Transverse colon (tissue), 4 donors: ENCODE measurements at places on chromosomes 1 and 21.

DNA sequence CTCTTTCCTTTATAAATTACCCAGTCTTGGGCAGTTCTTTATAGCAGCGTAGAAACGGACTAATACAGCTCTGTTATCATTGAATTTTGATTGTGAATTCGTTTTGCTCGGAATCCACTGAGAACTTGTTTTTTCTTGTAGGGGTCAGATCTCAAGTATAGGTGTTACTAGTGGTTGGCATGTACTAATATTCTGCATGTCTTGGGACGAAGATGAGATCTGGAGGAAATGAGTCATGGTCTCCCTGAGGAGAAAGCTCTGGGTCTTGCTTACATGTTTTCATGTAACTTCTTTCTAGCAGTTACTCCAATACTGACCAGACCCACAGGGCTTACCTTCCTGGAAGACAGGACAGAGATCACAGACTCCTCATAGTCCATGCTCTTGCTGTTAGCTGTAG lies 30.3 kb downstream of the ZSCAN20 start:
- DNase-seq = no peak

- no peak for DNase-seq
These were observed 438.2 kb downstream of the SMYD3 start for GRCh38 chr1:246068619-246069509.

GRCh38 chr1:25562101-25562927 lies 18.9 kb downstream of the LDLRAP1 start:
- DNase-seq = peak; percentile 89

DNA sequence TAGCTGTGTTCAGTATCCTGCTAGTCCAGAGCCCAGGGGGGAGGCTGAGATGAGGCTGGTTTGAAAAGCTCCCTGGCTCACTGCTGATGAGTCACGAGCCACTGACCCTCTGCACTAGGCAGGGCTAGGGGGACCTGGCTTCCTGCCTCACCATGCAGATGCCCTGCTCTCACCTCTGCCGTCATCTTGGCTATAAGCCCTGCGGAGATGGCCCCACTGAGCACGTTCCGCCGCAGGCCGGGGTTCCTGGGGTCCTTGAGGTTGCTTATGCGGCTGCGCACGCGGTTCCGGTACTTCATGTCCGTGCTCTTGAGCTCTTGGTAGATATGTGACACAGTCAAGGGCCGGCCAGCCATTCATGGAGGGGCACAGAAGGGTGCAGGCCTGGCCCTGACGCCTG lies 24.1 kb upstream of the ZNF436 start:
- DNase-seq = peak; percentile 25

GRCh38 chr1:57957576-57957975 lies 533.7 kb upstream of the DAB1 start:
- no peak for DNase-seq
